ENCODE measurements at places on chromosomes 5 and 9.
A peak's percentile ranks its signal among the peaks of the same experiment; 100 is the strongest.

- no peak for DNase-seq
Observed at GRCh38 chr5:7877851-7878250, 8.9 kb downstream of the MTRR start.

DNA sequence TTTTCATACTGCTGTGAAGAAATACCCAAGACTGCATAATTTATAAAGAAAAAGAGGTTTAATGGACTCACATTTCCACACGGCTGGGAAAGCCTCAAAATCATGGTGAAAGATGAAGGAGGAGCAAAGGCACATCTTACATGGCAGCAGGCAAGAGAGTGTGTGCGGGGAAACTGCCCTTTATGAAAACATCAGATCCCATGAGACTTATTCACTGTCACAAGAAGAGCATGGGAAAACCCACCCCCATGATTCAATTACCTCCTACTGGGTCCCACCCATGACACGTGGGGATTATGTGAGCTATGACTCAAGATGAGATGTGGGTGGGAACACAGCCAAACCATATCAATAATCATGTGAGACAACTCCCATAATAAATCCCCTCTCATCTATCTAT is 8.7 kb downstream of the TTC39B start:
- no peak for DNase-seq

GRCh38 chr9:119956111-119956510 is 586.9 kb upstream of the BRINP1 start:
- DNase-seq = no peak

DNA sequence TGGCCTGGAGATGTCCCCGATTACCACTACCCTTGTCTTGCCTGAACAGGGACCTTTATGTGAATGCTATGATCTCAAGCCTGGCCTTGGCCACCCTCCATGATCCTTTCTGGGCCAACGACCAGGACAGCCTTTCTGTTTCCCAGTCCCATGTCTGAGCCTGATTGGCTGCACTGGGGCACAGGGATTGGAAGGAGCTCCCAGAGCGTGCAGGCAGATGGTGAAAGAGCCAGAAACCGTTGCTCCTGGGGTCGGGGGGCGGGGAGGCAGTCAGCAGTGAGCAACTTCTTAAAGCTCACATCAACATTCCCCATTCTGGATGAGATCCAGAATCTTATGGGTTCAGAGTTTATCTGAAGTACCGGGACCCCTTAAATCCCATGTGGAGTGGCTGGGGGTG is 84.4 kb downstream of the INSYN2B start:
- no peak for DNase-seq

GRCh38 chr5:138905541-138905940 is 30.4 kb upstream of the LRRTM2 start:
- no peak for DNase-seq

DNA sequence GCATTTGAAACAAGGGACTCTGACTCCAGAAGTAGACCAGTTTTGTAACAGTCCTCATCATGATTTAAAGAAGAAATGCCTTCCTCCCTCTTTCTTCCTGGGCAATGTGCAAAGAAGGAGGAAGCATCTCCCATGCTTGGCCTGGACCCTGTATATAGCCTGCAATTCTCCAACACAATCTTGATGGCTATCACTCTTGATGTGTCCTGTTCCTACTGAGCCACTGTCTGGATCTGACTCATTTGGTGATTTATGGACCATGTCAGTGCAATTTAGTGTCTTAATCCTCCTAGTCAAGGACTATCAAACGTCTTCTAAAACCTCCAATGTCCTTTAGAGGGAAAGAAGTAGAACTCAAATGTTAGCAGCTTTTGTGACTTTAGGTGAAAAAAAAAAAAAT is 697.3 kb downstream of the TLR4 start:
- no peak for DNase-seq

DNA sequence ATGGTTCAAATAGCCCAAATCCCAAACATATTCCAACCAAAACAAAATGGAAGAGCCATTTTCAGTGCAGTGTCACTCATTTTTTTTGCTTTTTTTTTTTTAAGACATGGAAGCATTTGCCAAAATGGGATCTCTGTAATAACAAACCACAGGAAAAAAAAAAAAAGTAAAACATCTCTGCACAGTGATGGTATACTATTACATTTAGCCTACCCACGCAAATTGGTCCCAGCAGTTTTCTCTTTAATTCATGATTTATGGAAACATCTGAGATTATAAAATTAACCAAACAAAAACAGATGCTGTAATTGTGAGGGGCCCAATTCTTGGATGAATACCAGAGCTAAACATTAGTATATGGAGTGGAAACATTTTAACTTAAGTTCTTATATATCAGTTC is 566.6 kb downstream of the ZNF608 start:
- no peak for DNase-seq

DNA sequence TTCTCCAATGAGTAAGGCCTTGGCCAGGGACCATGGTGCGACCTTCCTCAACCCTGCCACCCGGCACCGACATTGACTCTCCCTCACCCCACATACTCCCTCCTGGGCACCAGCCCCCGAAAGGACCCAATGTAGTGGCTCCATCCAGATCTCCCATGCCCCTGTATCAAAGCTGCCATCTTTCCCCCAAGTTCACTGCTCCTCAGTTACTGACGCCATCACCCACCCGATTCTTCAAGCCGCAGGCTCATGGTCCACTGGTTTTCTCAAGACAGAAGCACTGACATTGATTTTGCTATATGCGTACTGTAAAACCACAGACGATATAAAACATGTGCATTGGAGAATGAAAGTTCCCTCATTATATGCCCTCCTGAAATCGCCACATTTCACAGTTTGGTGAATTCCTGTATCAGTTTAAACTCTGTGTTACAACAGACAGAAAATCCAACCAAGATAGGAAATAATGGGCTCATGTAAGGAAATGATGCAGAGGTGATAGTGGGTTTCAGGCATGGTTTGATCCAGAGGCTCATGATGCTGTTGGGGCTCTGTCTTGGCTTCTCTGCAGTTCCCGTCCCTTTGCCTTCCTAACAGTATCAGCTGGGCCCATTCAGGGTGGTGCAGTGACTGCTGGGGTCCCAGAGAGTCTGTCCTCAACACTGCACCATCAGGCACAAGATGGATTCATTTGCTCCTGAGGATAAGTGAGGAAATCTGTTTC is 207.3 kb upstream of the IER5L start:
- no peak for DNase-seq

GRCh38 chr5:123028222-123028621 is 8.3 kb downstream of the PPIC start:
- no peak for DNase-seq

- DNase-seq = no peak
Observed at GRCh38 chr5:146051678-146052077, 53.7 kb downstream of the PLAC8L1 start.

DNA sequence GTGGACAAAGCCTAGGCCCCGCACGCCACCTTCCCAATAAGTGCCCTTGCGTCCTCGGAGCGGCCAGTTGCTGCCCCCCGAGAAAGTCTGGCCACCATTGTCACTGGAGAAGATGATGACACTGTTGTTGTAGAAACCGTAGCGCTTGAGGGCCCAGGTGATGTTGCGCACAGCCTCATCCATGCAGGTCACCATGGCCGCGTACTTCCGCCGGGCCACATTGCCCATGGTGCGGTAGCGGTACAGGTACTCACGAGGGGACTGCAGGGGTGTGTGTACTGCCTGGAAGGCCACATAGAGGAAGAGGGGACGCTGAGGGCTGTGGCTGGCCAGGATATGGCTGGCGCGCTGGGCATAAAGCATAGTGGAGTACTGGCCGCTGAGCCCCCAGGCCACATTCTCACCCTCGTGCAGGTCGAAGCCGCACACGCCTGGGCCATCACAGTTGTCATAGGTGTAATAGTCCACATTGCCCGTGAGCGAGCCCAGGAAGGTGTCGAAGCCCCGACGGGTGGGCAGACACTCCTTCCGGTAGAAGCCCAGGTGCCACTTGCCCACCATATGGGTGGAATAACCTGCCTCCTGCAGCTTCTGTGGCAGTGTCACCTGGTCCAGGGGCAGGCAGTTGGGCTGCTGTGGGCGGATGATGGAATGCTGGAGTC is 4.6 kb downstream of the ARSI start:
- DNase-seq = no peak

- no peak for DNase-seq
Observed at GRCh38 chr5:26889815-26890214, 148.6 kb downstream of the CDH9 start.

- no peak for DNase-seq
Observed at GRCh38 chr5:10401498-10401897, 40.2 kb upstream of the ROPN1L start.

DNA sequence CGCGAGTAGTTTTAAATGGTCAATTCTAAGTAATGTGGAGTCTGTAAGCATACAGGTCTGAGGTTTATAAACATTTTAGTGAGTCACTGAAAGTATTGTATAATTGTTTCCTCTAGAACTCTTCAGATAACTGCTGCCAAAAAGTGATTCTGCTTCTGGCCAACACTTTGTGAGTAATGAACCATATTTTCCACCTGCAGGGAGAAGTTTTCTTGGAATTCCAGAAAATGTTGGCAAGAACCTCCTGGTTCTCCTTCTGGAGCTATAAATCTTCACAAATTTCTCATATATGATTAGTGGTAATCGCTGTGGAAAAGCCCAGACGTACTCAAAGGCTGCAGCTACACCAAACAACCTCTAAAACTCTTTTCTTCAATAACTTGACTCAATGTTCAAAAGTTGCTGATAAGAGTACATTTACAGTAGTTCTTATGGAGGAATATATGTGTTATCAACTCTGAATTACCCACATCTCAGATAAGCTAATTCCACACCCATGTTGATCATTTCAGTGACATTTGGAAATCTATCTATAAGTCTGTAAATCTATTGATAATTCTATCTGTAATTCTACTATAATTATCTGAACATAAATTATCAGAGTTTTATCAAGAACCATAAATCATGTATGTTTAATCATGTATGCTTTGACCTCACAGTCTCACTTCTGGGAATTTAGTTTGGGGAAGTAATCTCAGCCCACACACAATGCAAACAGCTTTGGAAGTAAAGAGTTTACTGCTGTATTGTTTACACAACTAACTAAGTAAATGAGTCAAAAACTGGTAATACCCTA is 74.1 kb downstream of the FNBP1 start:
- DNase-seq = no peak

- DNase-seq = no peak
Observed at GRCh38 chr9:1071730-1072129, 21.6 kb downstream of the DMRT2 start.

DNA sequence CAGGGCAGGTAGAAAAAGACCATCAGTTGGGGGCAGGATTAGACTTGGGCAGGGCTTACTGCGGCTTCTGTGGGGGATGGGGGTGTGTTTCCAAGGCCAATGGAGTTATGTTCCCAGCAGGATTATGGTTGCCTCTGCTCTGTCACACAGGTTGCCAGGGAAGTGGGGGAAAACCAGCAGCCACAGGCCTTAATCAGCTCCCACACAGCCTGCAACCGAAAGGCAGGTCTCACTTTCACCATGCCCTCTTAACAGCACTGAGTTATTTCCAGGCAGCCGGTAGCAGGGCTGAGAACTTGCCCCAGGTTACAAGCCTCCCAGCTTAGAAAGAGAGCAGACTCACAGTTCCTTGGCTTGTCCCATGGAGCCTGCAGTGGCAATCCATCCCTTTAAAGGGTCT is 205.5 kb downstream of the FGF10 start:
- DNase-seq = no peak

DNA sequence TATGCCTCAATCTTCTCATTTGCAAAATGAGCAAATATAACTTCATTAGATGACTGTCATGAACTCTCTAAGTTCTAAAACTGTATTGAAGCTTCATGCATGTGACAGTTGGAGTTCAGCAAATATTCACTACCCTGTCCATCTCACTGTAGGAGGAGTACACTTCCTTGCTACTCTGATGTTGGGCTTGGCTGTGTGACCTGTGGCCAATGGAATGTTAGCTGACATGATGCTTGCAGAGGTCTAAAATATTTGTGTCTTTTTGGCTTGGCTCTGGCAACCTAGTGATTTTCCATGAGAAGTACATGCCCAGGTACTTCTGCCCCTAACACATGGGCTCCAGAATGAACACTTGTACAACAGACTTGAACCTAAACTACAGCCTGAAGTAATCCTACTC is 203.1 kb upstream of the ANKH start:
- DNase-seq = no peak

- no peak for DNase-seq
Observed at GRCh38 chr9:31520301-31521085, 864.0 kb upstream of the ACO1 start.

- no peak for DNase-seq
Observed at GRCh38 chr5:61177716-61178115, 15.4 kb upstream of the SMIM15 start.

- DNase-seq = no peak
Observed at GRCh38 chr5:171476701-171477100, 57.3 kb downstream of the FGF18 start.

GRCh38 chr9:106862821-106863720 is at the start of gene ZNF462:
TSS of gene ZNF462 (plus strand) at chr9:106863166. CDS start at chr9:106923384, 60,218 bp downstream.
- DNase-seq = peak; percentile 39

DNA sequence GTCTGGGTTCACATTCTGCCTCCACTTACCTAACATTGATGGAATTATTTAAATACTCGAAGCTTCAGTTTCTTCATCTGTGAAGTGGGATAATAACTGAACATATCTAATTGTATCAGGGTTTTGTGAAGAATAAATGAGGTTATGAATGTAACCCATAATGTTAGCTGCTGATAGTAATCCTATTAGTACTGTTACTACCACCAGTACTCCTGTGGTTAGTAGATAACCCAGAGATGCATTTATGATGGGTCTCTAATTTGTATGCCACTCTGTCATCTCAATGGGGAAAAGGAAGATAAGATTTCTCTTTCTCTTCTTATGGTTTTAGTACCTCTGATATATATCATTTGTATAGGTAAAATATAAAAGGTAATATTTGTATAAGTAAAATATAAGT is 16.0 kb downstream of the CPEB4 start:
- no peak for DNase-seq

GRCh38 chr9:136090056-136090735 is 4.9 kb downstream of the NACC2 start:
- no peak for DNase-seq

- no peak for DNase-seq
Observed at GRCh38 chr5:13510616-13511015, 433.9 kb downstream of the DNAH5 start.

DNA sequence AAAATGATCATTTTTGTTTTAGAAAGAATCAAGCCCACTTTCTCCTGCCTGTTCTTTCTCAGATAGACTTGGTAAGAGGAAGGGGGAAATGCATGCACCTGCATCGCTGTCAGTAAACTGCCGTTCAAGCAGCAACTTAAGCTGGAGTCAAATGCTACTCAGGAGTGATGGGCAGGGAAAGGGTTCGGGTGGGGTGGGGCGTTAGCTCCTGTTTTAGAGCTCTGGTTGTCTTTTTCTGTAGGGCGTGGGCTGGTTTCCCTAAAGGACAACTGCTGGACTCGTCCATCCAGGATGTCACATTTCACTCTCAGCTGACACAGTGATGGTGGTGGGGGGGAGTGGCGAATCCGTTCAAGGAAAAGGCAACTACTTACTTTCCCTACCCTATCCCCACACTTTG is 75.0 kb downstream of the NDFIP1 start:
- no peak for DNase-seq

- no peak for DNase-seq
Observed at GRCh38 chr9:35910613-35911359, 1.5 kb downstream of the SPAAR start.

- no peak for DNase-seq
Observed at GRCh38 chr9:114827641-114828302, 21.9 kb upstream of the TNFSF15 start.

GRCh38 chr5:6583049-6583880 is 49.6 kb downstream of the NSUN2 start:
- DNase-seq = peak; percentile 8

- no peak for DNase-seq
Observed at GRCh38 chr5:175385691-175386362, 58.2 kb downstream of the DRD1 start.

GRCh38 chr5:153367466-153367865 is 123.0 kb upstream of the GRIA1 start:
- DNase-seq = no peak

- DNase-seq = no peak
Observed at GRCh38 chr9:6930827-6931226, 173.1 kb downstream of the KDM4C start.

Data from NCI-H510A (cell line).